ENCODE measurements at places on chromosomes 7 and 10.

GRCh38 chr7:13851736-13852135 lies 137.7 kb downstream of the ETV1 start:
- no peak for DNase-seq

GRCh38 chr7:103712991-103713778 lies 267.2 kb upstream of the SLC26A5 start:
- no peak for DNase-seq

DNA sequence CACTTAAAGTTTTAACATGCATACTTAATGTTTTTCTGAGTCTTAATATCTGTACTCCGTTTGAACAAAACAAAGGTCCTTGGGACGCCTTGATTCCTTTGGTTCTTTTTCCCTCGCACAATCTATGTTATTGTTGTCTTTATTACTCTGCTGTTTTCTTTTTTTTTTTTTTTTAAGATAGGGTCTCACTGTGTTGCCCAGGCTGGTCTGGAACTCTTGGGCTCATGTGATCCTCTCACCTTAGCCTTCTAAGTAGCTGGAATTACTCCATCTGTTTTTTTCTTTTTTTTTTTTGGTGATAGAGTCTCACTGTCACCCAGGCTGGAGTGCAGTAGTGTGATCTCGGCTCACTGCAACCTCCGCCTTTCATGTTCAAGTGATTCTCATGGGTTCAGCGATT lies 13.2 kb downstream of the MLLT10 start:
- no peak for DNase-seq

- DNase-seq = no peak
These were observed 129.6 kb downstream of the NPSR1 start for GRCh38 chr7:34787586-34787985.

- no peak for DNase-seq
These were observed 98.5 kb upstream of the NPS start for GRCh38 chr10:127450644-127451043.

DNA sequence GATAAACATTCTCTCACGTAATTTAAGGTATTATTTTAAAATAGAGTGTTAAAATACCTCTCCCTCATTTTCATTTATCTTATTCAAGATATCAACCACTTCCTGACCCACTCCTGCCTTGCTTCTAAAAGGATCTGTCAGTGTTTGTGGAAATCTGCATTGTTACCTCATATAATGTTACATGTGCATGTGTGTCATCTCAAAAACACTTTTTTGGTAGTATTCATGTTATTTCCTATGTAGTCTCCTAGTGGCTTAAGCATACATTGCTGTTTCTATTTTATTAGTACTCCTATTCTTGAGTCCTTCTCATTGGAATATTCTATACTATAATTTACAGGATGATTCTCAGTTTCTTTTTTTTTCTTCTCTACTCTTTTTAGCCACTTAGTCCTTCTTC lies 1360.7 kb upstream of the CELF2 start:
- no peak for DNase-seq

DNA sequence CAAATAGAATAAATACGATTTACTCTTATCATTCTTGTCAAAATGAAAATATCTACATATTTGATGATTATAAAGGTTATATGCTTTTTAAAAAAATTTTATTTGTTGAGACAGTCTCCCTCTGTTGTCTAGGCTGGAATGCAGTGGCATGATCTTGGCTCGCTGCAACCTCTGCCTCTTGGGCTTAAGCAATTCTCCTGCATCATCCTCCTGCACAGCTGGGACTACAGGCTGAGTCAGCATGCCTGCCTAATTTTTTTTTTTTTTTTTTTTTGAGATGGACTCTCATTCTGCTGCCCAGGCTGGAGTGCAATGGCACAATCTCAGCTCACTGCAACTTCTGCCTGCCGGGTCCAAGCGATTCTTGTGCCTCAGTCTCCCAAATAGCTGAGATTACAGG lies 48.9 kb downstream of the PUS7 start:
- no peak for DNase-seq

- no peak for DNase-seq
These were observed 86.8 kb downstream of the NOD1 start for GRCh38 chr7:30391806-30392205.

- DNase-seq = no peak
These were observed 2.3 kb downstream of the DOCK1 start for GRCh38 chr10:126907423-126907970.
